ENCODE measurements at places on chromosomes 11 and 22.

- DNase-seq = peak; percentile 43
These were observed 156.4 kb downstream of the ATG16L2 start for GRCh38 chr11:72970557-72971118.

GRCh38 chr22:38924347-38924952, 33.0 kb upstream of the APOBEC3A start:
- DNase-seq = peak; percentile 54

GRCh38 chr11:19868281-19868821, 155.7 kb downstream of the NAV2 start:
- peak; percentile 2 for DNase-seq

DNA sequence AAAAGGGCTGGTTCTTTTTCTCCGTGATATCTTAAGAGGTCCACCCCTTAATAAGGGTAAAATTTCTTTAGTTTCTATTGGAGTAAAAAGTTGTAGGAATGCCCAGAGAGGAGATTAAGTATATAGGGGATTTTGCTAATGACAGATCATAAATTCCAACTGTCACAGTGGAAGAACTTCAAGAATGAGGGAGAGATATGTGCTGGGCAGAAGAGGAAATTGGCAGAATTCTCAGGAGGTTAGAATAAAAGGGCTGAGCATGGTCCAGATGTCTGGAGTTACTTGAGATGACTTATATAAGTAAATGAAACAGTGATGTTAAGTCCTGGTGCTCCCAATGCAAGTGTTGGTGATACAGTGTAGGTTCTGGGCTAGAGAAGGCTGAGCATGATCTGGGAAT, 417.6 kb upstream of the ARHGAP42 start:
- no peak for DNase-seq

- no peak for DNase-seq
These were observed 700.6 kb downstream of the METTL15 start for GRCh38 chr11:28808771-28809170.

- DNase-seq = peak; percentile 65
These were observed 10.4 kb downstream of the JAML start for GRCh38 chr11:118214210-118214914.

DNA sequence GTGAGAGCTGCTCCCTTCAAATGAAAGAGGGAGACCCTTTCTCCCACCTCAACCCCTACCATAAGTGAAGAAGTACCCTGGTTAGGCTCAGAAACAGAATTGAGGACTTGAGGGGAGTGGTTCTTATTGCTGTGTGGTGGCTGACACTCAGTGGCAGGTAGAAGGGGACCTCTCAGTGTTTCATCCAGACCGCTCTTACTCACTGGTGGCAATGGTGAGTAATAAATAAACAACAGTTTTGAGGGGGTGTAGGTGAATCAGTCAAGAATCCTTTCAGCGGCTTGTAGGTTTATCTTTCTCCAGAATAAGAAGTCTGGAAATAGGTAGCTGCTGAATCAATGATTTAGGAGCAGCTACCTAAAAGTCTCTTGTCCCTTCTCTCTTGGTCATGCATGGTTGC, 403.4 kb upstream of the B3GAT1 start:
- DNase-seq = no peak

GRCh38 chr11:132886335-132886734, 646.0 kb downstream of the OPCML start:
- no peak for DNase-seq

- no peak for DNase-seq
These were observed 39.3 kb downstream of the NF2 start for GRCh38 chr22:29642694-29643093.

DNA sequence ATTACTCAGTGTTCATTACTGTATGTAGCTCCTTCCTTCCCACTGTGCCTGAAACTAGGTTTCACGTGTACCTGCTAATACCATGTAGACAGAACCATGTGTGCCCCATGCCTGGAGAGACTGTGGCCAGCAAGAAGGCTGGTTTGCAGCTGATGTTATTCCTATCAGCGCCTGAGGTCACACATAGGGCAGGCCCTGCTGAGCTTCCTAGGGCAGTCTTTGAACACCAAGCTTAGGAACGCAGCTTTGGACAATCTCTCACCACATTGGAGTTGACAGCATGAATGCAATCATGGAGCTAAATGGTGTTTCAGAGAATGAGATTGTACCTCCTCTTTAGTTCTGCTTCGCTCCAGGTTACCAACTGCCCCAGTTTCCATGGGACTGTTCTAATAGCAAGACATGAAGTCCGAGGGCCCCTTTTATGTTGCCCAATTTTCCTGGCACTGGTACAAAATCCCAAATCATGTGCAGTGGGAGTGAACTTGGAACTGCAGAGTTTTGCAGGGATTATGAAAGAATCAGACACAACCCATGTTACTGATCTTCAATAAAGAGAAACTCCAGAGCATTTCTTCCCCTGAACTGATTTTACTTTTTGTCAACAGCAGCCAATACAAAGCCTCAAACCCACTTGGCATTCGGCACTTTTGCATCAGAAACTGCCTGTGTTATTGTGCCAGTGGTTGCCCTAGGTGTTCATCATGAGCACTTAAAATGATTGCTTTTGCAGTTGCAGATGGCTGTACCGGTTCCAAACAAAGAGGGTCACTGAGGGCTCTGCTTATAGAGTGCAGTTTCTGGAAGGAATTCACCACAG, 154.2 kb upstream of the TTC12 start:
- DNase-seq = no peak

DNA sequence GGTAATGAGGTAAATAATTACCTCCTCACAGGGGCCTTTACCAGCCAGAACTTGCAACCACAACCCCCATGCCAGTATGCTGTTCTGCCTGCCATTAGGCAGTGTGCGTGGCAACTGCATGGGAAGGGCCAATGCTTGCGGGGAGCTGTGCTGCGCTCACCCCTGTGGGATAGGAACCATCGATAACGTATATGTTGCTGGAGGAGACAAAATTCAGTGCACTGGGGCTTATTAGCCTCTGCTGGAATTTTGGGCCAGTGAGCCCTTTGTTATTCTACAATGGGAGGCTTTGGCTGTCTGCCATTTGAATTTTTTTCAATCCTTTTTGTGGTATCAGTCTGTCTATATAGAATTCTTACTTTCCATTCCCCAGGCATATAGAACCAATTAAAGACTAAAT, 47.3 kb downstream of the PPP2R1B start:
- no peak for DNase-seq

GRCh38 chr22:17232406-17232805, 13.2 kb upstream of the ADA2 start:
- no peak for DNase-seq

- DNase-seq = peak; percentile 71
These were observed at the start of gene APOBEC3H for GRCh38 chr22:39097098-39098020. Gene APOBEC3H (plus strand): TSS chr22:39097244. CDS start chr22:39100279, 3,035 bp downstream.

DNA sequence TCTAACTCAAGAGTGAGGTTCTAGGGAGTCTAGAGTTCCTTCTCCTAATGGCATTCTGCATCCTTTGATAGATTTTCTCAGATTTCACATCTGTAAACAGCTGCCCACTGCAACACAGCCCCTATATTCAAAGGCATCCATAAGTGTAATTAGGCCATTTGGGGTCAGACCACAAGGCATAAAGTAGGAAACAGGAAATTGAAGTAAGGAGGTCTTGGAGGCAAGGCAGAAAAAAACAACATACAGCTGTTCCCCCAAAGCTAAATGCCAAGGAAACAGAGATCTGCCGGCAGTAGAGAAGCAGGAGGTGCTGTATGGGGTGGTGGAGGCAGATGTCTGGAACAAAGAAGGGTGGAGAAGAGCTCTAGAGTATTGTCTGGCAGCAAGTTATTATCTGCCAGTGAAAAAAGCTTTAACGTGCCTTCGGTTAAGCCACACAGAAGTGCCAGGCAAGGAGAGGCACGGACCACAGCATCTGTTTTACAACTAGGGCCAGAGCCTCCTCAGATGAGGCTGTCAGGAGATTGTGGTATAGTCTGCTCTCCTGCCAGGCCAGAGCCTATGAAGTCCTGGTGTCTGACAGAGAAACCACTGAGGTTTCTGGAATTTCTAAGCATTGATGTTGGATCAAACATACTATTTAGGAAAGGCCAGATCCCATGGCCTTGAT, 100.2 kb upstream of the CHRM4 start:
- no peak for DNase-seq

- no peak for DNase-seq
These were observed 32.1 kb upstream of the ACR start for GRCh38 chr22:50705851-50706351.

DNA sequence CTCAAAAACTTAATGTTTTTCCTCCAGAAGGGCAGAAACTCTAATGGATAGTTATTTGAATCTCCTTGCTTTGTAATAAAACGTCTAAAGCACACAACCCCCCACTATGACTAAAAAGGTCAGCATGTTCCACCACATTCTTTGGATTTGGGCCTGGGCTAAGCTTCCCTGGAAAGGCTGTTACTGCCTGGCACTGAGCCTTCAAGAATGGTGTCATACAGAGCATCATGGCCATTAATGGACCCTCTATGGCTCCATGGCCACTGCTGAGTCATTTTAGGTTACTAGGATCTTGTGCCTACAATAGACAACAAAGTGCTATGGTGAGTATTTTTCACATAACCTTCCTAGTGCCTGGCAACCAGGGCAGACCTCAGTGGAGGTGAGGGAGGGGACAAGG, 242.6 kb upstream of the FAT3 start:
- DNase-seq = no peak

DNA sequence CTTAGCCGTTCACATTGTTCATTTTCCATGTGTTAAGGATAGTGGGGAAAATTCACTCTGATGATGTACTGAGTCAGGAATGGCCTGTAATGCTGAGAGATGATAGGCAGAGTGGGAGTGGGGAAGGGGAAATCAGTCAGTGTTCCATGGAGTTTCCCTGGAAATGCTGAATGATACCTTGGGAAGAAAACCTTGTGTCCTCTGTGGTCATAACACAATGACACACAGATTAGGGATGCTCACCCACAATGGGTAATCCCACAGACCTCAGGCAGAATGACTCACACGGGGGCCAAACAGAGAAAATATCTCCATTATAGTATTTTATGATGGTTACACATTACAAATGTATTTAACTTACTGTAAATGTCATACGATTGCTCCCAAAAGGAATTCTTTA, 118.0 kb downstream of the SNX19 start:
- DNase-seq = no peak

GRCh38 chr11:1989953-1990352, 7.7 kb downstream of the H19 start:
- DNase-seq = no peak

- DNase-seq = no peak
These were observed 5.9 kb upstream of the HEPACAM start for GRCh38 chr11:124941703-124942102.

DNA sequence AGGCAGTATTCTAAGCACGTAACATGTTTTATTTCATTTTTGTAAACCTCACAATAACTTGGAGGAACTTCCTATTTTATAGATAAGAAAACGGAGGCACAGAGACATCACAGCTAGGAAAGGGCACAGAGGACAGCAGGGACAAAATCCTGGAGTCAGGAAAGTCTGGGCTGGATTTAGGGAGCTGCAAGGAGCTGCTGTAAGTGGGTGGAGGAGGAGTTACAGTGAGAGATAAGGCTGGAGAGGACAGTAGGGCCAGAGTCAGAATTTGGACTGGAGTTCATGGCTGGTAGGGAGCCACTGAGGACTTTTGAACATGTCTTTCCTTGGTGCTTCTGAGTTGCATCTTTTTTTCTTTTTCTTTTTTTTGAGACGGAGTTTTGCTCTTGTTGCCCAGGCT, 32.2 kb upstream of the PTPRJ start:
- peak; percentile 41 for DNase-seq

DNA sequence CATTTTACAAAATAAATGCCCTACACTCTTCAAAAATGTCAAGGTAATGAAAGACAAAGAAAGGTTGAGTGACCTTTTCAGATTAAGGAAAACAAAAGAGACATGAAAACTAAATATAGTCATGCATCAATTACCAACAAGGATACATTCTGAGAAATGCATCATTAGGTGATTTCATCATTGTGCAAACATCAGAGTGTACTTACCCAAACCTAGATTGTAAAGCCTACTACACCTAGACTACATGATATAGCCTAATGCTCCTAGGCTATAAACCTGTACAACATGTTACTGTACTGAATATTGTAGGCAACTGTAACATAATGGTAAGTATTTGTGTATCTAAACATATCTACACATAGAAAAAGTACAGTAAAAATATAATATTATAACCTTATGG, 26.7 kb downstream of the INTS4 start:
- no peak for DNase-seq

- no peak for DNase-seq
These were observed 479.0 kb downstream of the NELL1 start for GRCh38 chr11:21148376-21148775.

DNA sequence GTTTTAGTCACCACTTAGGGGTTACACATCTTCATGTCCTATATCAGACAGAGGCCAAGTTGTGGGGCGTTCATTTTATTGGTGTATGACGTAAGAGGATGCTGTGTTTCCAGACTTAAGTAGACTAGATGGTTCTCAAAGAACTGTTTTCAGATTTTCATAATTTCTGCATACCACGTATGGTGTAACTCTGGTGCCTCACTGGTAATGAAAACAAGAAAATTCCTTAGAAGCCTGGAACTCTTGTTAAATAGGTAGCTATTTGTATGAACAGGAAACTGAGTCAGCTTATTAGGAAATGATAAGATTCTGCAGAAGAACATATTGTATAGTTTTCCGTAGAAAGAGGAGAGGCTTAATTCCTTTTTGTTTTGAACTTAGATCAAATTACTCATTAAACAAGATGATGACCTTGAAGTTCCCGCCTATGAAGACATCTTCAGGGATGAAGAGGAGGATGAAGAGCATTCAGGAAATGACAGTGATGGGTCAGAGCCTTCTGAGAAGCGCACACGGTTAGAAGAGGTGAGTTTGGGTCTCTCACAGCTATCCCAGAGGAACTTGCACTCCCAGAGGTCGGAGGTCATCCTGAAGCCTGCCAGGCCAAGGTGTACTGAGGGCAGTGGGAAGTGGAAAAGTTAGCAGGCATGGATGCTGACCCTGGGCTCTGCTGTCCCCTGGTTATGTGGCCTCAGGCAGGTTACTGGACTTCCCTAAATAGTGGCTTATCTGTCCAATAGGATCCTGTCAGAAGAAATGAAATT, 3.9 kb downstream of the CDC45 start:
- DNase-seq = no peak

DNA sequence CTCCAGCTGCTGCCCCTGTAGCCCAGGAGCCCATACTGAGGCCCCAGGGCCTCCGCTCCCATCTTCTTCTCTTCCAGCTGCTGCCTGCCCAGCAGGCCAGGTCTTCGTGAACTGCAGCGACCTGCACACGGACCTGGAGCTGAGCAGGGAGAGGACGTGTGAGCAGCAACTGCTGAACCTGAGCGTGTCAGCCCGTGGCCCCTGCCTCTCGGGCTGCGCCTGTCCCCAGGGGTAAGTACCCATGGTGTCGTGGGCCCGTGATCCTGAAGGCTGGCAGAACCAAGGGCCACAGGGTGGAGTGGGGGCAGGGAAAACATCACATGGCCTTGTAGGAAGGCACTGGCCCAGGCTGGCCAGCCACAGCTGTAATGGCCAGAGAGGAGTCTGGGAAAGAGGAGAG, 31.2 kb downstream of the OTOG start:
- no peak for DNase-seq

- DNase-seq = no peak
These were observed 160.1 kb downstream of the RAB38 start for GRCh38 chr11:88015170-88015569.

- DNase-seq = no peak
These were observed 5.1 kb upstream of the MS4A18 start for GRCh38 chr11:60719391-60719790.

- DNase-seq = no peak
These were observed 21.2 kb downstream of the PDE2A start for GRCh38 chr11:72652873-72653630.

GRCh38 chr11:102874852-102875251, at the start of gene MMP12:
Gene MMP12 (minus strand): TSS chr11:102874982. CDS start chr11:102874937, 45 bp downstream.
- DNase-seq = no peak

All from hematopoietic multipotent progenitor cell treated with erythropoietin and hydrocortisone succinate and interleukin-3 and kit ligand, for 4 days (in vitro differentiated cells).